AG04450 (cell line): ENCODE measurements at places on chromosomes 6 and 20.

- DNase-seq: no peak
Observed at GRCh38 chr6:149015535-149016525, 269.0 kb downstream of the UST start.

GRCh38 chr6:3847521-3847920, 1.7 kb upstream of the FAM50B start:
- no peak for DNase-seq

DNA sequence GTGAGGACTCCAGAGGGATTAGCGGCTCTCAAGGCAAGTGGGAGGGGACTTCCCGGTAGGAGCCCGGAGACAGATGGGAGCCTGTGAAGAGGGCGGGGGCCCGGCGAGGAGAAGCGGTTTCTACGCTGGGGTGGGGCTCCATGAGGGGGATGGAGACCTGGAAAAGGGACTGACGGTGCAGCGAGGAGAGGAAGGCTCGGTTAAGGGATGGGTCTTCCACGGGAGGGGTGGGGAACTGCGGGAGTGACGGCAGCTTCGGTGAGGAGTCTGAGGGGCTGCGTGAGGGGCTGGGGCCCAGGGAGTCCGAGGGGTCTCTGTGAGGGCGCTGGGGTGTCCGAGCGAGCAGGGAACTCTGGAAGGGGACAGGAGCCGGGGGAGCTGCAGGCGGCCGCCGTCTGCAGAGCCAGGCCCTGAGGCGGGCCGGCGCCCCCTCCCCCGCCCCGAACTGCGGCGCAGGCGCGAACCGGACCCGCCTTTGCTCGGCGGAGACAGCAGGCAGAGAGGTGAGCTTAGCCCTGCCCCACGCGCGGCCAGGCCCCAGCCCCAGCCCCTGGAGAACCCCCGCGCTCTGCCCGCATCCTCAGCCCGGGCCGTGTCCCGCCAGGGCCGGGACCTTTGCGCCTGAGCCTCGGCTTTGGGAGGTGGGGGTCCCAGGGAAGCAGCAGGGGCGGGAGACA, at the start of gene NRSN2:
Gene NRSN2, plus strand, starts transcription at position 472 of the 677 bp plus-strand sequence. CDS start 2,533 bp downstream, outside the sequence.
- no peak for DNase-seq

DNA sequence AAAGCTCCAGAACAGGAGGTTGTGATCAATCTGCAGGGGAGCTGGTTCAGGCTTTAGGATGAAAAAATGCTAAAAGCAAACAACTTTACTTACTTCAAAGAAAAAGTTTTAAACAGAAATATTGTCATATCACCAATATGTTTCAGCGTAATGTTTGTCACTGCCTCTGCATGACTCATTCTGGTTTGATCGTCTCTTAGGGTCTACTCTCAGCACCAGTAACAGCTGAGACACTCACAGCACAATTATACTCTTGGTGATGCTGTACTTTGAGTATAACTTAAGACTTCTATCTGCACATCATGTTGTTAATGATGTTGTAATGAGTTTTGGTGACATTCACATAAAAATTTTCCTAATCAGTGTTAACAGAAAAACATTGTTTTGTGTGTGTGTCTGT, 665.4 kb downstream of the EPM2A start:
- DNase-seq: no peak

DNA sequence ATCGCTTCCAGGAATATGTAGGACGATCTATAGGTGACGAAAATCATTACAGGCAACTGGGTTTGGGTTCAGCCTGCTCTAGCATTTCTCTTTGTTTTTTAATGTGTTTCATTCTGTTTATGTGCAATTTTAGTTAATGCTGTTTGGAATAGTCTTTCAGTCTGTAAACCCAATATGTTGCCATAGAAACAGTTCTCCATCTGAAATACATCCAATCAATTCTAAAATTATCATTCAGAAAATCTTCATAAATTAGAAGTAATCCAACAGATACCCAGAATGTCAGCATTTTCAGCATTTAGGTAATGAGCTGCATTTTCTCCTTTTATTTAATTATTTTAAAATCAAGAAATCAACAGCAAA, 34.8 kb upstream of the COL9A1 start:
- DNase-seq: no peak

- no peak for DNase-seq
Observed at GRCh38 chr6:152598901-152599537, 38.1 kb downstream of the SYNE1 start.

DNA sequence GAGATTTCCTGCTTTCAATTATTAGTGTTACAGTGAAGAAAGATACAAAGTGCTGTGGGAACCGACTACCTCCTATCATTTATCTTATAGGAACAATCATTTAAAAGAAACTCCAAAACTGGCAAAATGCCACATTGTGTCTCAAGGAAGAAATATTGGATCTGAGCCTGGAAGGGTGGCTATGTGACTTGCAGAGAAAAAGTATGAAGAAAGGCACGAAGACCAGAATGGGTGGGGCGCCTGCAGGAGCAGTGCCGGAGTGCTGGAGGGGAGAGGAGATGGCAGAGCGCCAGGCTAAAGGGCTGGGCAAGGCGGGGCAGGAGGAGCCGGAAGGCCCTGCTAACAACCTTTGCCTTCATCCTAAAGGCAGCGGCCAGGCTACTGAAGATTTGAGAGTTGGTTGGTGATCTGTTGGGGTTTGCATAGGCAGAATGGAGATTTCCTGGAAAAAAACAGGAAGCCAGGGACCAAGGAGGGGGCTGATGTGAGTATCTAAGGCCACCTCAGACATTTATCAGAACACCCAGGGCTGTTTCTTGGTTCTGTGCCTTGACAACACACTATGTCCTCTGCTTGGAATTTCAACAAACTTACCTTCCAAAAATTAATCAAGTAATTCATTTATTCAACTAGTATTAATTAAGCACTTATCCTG, 125.6 kb downstream of the MAFB start:
- DNase-seq: no peak

DNA sequence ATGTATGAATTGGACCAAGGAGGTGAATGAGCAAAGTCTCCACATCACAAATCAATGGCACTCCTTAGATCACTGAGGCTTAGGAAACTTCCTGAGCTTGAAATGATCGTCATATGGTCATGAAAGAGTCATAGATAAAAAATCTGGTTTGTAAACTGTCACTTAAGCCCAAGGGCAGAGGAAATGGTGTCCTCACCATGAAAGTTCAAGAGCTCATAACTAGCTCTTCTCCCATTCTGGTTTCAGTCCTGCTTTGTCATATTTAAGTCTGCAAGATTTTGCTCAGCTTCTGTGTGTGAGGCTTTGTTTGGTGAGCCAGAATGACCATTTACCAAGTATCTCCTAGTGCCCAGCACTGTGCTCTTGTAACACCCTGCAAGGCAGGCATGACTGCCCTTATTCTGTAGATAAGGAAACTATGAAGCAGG, 60.5 kb downstream of the GJA10 start:
- no peak for DNase-seq

GRCh38 chr6:106099235-106099537, 13.1 kb downstream of the PRDM1 start:
- DNase-seq: no peak

DNA sequence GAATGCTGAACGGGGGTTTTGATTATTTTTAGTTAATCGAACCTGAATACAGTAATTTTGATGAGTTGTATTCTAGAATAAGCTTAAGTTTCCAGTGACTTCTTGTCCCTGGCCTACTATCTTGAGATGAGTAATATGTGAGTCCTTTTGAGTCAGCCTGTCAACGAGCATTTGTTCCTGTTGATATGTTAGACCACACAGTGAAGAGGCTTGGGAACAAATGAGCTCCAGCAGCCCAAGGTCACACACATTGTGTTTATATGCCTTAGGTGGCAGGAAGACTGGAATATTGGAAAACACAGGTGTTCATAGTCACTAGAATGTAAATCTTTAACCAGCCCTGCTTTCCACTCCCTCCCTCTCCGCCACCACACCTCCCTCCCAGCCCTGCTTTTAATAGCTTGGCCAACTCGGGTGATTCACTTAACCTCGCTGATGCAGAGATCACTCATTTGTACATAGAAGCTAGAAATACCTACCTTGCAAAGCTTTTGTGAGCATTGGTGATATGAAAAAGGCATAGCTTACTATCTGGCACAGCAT, 9.1 kb downstream of the SMPDL3A start:
- DNase-seq: no peak

DNA sequence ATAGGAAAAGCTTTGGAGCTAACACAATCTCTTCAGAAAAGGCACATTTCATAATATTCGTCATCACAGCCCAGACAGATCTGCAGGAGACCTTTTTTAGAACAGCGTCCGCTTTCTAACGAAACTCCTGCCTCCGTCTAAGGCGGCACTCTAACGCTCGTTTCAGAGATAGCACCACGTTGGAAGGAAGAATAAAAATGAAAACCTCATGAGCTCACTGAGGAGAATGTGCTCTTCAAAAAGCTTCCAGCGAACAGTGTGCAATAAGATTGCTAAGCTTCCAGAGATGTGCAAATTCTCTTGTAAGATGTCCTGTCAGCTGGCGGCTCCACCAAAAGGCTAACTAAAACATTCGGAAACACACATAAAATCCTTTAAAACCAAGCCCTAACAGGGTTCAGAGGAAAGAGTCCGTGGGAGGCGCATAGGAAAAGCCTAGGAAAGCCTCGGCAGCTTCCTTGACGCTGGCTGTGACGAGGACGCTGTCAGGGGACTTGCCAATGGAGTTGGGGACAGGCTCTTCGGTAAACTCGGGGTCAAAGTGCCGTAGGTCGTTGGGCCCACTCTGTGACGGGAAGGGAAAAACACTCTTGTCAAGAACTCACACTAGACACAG, 117.6 kb upstream of the SLC2A12 start:
- no peak for DNase-seq

DNA sequence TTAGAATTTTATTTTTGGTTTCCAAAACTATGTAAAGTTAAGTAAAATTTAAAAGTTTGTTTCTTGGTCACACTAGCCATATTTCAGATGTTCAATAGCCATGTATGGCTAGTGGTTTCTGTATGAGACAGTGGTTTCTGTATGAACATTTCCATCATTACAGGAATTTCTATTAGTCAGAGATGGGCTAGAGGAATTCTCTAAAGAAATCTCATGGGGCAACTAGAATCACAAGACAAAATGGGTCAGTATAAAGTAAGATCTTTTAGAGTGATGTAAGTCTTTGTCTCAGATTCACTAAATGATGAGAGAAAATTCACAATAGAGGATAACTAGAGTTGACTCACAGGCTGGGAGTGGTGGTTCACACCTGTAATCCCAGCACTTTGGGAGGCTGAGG, 149.0 kb downstream of the FUT9 start:
- DNase-seq: no peak

DNA sequence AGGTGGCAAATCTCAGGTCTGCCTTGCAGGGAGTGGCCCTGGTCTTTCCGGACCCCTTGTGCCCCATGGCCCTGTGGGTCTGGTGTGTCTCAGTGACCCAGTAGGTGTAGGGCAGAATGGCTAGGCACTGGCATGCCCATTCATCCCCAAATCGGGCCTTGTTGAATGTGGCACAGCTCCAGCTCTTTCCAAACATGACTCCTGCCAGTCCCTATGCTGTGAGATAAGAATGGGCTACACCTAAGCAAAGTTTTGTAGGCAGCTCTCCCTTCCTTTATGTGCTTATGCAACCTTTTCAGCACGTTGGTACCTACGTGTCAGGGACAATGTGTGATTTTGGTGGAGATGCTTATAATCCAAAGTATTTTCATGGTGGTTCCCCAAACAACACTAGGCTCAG, 33.9 kb downstream of the FOXO3 start:
- DNase-seq: no peak

DNA sequence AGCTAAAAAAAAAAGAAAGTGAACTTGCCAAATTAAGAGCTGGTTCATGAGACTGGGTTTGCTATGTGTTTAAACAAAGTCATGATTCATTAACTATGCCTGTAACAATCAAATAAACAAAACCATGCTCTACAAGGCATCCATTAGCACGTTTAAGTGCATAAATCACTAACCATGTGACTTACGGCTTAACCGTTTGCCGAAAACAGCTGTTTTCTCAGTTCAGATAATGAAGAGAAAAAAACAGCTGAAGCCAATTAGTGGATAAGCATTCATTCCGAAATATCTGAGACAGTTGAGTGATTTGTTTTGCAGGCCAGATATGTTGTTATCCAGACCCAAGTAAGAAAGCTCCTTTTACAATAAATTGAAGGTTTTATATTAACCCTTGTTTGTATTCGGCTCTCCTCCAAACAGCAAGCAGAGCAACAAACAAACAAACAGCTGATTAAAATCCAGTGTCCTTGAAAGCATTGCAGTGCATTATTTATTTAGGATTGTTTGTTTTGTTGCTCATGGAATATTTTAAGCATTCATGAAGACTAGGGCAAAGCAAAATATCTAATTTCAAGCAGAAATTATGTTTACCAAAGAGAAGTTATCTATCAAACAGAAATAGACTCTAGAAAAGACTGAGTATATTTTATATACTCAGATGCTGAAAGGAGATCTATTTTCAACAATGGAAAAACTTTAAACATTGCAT, 343.5 kb downstream of the RFPL4B start:
- no peak for DNase-seq

DNA sequence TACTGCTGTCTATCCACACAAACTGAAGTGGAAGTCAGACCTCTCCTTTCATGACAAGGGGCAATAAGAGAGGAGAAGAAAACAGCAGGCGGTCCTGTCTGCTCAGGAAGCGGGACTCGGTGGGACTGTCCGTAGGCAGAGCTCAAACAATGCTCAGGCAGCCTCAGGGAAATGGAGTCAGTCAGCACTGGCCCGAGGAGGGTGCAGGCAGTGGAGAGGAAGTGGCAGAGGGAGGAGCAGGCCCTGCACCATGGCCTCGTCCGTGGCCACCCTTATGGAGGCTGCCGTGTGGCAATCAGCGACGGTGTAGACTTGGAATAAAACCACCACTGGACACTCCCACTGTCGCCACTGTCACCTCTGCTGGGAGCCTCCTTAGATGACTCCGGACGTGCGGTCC, 19.6 kb downstream of the FOXC1 start:
- DNase-seq: no peak

DNA sequence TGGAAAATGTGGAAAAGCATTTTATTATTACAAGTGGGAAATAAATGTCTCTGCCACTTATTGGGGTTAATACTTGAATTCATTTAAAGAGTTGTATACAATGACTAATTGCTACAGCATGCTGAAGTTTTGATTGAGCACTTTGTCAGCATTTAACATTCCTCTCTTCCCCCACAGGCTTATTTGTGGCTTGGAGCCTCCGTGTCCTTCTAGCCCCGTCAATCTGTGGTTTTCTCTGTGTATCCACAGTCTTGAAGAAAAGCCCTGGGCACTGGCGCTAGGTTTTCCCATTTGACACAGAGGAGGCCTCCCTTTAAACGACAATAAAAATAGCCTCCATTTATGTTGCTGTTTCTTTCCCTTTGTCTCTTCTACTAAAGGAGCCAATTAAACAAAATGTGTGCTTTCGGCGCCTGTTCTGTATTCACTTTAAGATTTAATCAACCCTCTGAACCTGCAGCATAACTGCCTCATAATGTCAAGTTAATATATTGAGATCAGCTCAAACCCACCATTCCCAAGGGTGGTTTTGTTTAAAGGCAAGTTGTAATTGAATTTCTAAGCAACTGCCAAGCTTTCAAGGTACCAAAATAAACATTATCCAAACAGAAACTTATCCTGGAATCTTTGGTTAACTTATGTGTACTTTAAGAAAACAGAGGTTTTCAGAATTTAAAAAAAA, 326.6 kb upstream of the RNF24 start:
- DNase-seq: peak; percentile 10

DNA sequence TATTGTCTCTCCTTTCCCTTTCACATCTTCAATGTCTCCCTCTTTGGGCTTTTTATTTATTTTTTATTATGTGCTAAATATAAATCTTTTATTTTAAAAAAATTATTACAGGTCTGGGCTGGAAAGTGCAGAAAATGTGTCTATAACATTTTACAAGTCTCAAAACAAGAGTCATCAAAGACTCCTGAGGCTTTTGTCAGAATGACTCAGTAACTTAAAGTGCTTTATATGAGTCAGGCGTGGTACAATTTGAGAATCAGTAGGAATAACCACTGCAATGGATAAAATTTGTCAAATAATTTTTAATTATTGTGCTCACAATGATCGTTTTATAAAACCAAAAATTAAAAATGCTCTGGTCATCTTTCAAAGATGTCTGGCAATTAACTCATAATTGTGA, 193.9 kb downstream of the MMUT start:
- no peak for DNase-seq
